Dorsolateral prefrontal cortex (tissue), 122 donors: ENCODE measurements at places on chromosomes 11 and 22.

- no peak for DNase-seq
Measured at GRCh38 chr22:26553056-26553752, 36.7 kb downstream of the TPST2 start.

GRCh38 chr22:33361581-33361980 is 303.4 kb upstream of the SYN3 start:
- DNase-seq, result no peak

DNA sequence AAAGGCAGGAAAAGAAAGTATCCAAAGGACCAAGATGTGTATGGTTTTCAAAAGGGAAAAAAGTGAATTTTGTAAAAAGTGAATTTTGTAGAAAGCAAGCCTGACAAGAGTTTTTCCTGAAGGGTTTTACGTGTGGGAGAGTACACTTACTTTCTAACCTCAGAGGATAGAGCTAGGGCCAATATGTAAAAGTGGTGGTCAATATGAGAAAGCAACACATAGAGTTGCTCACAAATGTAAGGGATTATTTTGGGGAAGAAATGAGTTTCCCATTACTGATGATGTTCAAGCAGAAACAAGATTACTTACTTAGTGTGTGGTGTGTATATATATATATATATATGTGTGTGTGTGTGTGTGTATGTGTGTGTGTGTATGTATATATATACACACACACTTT is 162.5 kb downstream of the SWAP70 start:
- DNase-seq, result no peak

DNA sequence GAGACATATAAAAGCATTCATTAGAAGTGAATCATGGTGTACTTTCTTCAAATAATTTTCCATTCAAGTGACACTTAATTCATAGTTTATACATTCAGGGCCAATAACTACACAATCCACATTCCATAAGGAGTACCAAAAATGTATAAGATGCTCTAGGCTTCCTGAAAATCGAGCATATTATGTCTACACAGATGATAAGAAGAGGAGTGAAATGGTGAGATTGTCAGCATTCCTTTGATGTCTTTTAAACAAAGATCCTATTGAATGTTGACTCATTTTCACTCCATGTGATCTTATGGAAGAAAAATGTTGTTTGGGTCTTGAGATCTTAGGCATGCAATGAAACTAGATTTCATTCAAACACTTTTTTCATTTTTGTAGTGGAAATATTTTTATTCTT is 843.2 kb downstream of the KCNA4 start:
- DNase-seq, result no peak

GRCh38 chr22:38756711-38757463 is 1.1 kb upstream of the SUN2 start:
- no peak for DNase-seq

DNA sequence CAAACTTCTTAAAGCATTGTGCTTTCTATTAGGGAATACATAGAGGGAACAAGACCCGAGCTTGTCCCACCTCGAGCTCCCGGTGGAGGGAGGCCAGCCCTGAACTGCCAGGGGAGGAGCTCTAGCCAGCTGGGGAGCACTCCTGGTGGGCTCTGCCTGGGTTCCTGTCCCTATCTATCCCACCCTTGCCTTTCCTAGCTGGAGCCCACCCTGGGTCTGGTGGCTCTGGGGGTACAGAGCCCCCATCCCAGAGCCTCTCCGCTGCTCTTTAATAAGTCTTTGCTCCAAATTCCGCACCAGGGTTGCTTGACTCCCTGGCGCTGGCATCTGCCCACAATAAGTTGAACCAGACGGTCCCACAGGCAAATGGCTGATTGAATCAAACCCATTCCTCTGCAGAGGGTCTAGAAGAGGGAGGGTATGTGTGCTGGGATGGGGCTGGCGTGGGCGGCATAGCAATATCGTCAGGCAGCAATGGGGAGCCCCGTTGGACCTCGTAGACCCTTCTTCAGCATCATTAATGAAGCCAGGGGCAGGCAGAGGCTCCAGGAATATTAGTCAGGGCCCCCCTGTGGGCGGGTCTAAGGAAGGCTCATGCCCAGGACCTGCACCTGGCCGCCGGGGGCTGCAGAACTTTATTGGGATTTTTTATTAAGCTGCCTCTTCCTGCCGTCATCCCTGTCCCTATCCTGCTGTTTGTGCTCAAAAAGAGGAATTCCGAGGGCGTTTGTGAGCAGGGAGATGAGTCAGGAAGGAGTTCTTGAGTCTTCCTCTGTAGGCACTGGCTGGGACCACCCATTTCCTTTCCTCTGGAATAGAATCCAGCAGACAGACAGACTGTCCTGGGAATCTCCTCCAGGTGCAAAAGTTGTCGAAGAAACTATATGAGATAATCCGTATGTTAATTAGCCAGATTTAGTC is 38.5 kb upstream of the RIC3 start:
- DNase-seq, result no peak

DNA sequence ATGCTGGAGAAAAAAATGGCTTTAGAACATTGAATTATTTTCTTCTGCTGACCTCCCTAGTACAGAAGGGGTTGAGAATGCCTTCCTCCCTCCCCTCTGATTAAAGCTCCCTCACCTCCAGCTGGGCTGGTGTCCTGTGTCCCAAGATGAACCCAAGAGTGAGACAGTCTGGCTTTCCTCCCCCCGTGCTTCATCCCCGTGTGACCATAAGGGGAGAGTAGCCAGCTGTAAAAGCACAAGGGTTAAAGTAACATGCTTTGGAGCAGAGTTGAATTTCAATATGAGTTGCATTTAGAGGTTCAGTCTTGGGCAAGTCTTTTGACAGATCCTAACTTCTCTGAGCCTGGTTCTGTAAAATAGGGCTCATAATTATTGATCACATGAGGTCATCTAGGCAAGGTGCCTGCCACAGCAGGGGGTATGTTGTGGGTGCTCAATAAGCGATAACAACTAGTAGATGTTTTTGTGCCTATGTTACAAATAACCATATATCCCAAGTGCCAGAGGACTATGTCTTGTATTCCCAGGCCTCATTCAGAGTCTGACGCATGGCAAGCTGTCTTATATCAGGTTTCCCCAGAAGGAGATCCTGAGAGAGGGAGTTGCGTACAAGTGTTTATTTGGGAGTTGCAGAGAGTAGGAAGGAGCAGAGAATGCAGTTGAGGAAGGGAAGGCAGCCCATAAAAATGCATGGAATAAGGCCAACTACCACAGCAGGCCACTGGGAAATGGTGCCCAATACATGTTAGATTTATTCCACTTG is 4.1 kb downstream of the PRG2 start:
- DNase-seq, result no peak

GRCh38 chr11:7677071-7677470 is 3.8 kb upstream of the CYB5R2 start:
- no peak for DNase-seq

- no peak for DNase-seq
Measured at GRCh38 chr11:116991491-116991890, 106.7 kb downstream of the SIK3 start.

DNA sequence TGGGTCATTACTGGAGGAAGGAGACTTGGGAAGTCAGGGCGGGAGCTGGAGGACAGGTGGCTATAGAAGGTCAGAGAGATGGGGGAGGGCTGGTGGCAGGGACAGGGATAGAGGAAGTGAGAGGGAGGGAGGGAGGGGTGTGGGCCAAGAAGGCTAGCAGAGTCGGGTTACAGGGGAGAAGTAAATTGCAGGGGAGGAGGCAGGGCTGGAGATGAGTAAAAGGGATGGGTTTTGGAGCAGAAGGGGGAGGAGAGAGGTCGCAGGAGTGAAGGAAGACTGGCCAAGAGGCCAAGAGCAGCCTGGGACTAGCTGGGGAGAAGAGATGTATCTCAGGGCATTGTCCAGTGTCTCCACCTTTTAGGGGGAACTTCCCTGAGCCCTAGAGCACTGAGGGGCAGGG is 33.0 kb downstream of the LRRC10B start:
- DNase-seq, result no peak

DNA sequence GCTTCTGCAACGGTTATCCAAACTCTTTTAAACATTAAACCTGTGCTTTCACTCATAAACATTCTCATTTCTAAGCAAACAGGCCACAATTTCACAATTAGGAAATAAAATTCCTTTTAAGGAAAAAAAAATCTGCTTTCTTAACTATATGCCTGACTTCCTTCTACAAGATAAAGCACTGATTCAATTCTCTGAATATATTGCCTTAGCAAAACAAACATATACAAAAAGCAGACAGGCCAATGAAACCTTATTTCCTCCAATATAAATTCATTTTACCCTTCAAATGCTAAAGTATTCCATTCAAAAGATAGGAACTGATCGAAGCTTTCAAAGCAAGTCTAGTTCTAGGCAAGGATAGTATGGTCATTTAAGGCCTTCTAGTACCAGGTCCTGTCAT is 76.7 kb downstream of the PHF21A start:
- DNase-seq, result no peak

DNA sequence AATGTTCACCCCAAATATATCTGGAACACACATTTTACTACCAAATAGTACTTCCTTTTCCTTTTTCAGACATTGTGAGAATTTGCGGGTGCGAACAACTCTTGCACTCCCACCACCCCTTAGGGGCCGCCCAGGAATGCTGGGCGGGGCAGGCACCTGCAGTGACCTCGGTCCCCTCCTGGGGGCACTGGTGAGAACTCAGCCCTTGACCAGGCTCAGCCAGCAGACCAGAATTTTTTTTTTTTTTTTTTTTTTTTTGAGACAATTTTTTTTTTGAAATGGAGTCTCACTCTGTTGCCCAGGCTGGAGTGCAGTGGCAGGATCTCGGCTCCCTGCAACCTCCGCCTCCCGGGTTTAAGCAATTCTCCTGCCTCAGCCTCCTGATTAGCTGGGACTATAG is 75.8 kb downstream of the ARHGAP8 start:
- DNase-seq, result no peak

DNA sequence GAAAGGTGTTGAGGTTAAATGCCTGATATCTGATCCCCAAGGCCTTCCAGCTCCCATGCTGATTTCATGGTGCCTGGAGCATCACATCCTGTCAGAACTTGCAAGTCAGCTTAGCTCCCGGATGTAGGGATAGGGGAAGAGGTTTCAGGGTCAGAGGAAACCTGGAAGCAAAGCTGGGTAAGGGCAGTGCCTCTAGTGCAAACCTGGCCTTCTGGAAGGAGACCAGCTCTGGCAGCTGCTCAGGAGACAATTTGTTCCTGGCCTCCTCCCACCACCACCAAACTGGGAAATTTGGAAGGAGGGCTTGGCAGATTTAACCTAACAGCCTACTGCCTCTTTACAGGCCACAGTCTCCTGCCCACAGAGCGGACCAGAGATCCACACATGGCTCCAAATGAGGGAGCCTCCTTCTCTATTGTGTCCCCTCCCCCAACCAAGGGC is 9.2 kb upstream of the TSKU start:
- DNase-seq, result no peak

- no peak for DNase-seq
Measured at GRCh38 chr11:24683583-24683982, 186.7 kb downstream of the LUZP2 start.

DNA sequence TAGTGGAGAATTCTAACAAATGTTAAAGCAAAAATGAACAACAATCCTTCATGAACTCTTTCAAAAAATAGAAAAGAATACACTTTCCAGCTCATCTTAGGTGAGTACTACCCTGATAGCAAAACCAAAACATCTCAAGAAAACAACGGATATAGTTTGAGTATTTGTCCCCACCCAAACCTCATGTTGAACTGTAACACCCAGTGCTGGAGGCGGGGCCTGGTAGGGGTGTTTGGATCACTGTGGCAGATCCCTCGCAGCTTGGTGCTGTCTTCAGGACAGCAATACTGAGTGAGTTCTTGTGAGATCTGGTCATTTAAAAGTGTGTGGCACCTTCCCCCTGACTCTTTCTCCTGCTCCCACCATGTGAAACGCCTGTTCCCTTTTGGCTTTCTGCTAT is 27.0 kb downstream of the NCAPD3 start:
- DNase-seq, result no peak
